CD4-positive, alpha-beta T cell treated with Interleukin-12 subunit alpha and Interleukin-12 subunit beta, for 1 hour (primary cell): ENCODE measurements at places on chromosomes 1 and 21.

GRCh38 chr1:194968916-194969315 lies 1639.3 kb downstream of the KCNT2 start:
- DNase-seq = no peak

- DNase-seq = no peak
Measured at GRCh38 chr1:212973426-212973825, 23.1 kb downstream of the VASH2 start.

DNA sequence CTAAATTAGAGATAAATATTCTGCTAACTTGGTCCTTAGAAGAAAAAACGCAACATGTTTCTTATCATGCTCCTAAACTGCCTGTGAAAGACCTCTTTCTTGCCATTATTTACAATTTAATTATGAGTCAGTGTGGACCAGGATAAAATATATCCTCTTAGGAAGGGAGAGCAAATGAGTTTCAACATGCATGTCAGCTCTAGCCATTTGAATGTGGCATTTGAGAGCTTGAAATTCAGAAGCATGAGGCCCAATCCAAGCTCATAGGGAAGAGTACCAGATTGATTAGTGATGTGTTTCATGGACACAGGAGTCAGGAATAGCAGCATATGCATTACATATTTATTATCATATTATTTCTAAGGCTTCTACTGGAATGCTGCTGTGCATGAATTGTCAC lies 39.3 kb downstream of the TBX15 start:
- no peak for DNase-seq

DNA sequence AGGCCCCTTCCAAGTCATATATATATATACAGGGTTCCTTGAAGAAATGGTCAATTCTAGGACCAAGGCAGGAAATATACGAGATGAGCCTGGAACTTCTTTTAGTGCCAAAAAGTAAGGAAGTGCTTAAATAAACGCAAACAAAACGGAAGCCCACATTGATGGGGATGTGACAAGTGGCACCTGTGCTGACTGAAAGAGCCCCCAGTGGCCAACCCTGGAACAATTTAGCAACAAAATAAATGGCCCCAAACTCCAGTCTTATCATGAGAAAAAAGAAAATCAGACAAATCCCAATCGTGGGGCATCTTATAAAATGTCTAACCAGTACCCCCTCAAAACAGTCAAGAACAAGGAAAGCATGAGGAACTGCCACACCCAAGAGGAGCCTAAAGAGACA lies 17.7 kb downstream of the PLA2G5 start:
- no peak for DNase-seq

DNA sequence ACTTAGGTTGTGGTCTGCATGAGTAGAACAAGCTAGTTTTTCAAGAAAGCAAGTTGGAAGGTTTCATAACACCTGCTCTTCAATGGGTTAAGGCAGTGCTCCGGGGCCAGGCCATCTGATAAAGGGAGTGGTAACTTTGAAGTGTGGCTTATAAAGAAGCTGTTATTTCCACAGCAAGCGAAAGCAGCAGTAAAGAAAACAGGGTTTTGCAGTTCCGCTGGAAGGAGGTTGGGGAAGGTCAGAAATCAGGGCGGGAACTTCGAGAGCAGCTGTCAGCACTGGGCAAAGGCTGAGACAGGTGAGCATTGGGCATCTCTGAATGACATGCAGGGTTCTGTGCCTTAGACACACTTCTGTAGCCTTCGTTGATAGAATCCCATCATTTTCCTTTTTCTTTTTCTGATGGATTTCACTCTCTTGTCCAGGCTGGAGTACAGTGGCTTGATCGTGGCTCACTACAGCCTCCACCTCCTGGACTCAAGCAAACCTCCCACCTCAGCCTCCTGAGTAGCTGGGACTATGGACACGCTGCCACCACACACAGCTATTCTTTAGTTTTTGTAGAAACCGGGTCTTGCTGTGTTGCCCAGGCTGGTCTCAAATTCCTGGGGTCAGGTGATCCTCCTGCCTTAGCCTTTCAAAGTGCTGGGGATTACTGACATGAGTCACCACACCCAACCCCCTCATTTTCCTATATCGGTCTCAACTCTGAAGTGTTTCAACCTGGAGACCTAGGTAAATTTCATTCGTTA lies 20.5 kb downstream of the TMEM51 start:
- no peak for DNase-seq

GRCh38 chr1:32220746-32221580 lies 1.2 kb downstream of the TMEM234 start:
- no peak for DNase-seq

GRCh38 chr1:151106894-151107293 lies 36.3 kb downstream of the GABPB2 start:
- no peak for DNase-seq

DNA sequence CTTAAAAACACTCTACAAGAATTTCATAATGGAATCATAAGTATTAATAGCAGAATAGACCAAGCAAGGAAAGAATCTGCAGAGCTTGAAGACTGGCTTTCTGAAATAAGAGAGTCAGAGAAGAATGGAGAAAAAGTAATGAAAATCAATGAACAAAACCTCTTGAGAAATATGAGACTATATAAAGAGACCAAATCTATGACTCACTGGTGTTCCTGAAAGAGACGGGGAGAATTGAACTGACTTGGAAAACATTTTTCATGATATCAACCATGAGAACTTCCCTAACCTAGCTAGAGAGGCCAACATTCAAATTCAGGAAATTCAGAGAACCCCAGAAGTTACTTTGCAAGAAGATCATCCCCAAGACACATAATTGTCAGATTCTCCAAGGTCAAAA lies 85.6 kb downstream of the GDAP2 start:
- no peak for DNase-seq

DNA sequence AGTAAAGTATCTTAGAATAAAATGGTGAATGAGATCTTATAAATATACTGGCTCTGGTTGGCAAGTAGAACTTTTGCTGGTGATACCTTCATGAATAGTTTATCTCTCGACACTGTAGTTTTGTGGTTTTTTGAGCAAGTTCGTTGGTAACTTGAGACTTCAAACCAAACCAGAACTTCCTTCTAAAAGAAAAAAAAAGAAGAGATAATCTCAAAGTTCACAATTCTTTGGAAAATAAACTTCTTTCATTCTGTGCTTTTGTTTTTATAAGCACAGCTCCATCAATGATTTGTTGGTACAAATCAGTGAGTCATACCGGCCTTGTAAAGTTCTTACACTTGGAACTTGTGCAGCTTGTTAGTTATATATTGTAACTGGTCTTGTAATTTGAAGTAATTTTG lies 2.3 kb downstream of the HIPK1 start:
- peak; percentile 69 for DNase-seq

DNA sequence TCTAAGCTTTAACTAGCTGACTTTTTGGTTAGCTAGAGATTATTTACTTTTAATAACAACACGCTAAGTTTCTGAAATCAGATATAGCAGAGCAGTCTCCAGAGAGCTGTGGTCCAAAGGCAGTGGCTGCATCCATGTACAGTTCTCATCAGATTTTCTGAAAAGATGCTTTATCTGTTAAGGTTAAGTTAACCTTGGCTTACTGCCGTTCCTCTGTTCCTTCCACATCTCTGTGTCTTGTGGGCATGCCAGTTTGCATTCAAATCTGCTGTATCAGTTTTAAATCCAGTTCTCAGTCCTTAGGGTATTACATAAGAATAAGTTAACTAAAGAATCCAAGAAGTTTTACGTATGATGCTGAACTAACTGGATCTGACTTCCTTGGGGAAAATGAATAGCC lies 46.8 kb downstream of the SPATA46 start:
- no peak for DNase-seq
